ENCODE measurements at places on chromosomes 12 and 14.

DNA sequence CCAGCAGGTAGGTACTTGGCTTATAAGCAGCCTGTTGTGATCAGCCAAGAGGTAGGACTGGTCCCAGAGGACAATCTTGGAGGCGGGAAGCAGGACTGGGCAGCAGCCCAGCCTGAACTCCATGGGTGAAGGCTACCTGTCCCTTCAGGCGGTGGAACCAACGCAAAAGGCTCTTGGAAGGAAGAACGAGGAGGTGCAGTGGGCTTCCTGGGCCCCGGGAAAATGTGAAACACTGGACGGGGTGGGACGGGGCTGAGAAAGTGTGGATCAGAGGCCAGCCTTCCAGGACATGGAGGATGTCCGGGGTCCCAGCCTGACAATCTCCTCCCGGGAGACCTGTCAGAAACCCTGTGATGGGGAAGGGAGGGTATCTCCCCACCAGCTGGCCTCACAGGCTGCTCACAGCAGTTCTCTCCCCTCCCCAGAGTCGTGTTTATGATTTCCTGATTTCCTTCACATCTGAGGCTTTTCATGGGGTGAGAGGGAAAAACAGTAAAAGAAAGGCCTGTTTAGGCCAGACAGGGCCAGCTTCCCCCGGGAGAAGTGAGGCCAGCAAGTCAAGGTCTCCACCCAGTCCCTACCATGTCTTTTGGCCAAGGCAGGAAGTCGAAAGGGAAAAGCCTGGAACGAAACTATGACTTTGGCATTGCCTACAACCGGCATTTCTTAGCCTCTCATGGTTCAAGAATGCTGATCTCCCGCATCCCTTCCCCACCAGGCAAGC, 11.3 kb downstream of the CMKLR1 start:
- DNase-seq = no peak

DNA sequence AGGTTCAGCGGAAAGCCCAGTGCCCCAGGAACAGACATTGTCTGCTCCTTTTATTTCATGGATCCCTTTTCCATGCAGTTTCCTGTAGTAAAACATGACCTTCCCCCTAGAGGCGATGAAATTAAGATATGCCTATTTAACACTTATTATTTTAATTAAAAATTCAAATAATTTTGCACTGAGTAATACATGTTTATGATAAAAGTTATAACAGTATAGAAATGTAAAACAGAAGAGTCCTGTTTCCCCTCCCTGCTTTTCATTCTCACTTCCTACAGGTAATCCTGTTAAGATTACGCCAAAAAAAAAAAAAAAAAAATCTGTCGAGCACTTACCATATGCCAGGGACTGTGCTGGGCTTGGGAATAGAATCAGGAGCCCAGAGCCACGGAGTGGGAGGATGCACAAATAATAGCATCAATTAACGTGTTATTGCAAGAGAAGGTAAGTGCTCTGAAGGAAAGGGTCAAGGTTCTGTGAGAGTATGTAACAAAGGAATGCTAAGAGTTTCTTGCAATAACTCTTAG, 830 bp upstream of the LPCAT3 start:
- no peak for DNase-seq

GRCh38 chr14:100074431-100075100, 9.3 kb downstream of the EVL start:
- peak; percentile 32 for DNase-seq

DNA sequence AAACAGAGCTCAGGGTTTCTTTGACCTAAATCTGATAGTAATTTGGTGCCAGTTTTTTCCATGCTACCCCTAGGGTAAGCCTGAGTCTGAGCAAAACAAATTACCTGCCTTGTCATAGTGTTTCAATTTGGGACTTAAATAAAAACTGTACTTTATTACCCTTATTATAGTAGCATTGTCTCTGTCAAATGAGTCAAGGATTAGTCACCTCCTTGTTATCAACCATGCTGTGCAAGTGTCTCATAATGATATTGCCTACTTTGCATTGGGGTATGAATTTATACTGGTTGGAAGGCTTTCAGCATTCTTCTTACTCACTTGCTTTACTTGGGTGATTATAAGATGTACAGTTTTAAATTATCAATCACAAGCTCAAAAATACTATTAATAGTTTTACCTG, 380.0 kb downstream of the LRFN5 start:
- DNase-seq = no peak

- DNase-seq = no peak
These were observed 227.9 kb upstream of the G2E3 start for GRCh38 chr14:30331030-30331429.

- no peak for DNase-seq
These were observed 404.4 kb upstream of the CCDC196 start for GRCh38 chr14:66081594-66082376.

DNA sequence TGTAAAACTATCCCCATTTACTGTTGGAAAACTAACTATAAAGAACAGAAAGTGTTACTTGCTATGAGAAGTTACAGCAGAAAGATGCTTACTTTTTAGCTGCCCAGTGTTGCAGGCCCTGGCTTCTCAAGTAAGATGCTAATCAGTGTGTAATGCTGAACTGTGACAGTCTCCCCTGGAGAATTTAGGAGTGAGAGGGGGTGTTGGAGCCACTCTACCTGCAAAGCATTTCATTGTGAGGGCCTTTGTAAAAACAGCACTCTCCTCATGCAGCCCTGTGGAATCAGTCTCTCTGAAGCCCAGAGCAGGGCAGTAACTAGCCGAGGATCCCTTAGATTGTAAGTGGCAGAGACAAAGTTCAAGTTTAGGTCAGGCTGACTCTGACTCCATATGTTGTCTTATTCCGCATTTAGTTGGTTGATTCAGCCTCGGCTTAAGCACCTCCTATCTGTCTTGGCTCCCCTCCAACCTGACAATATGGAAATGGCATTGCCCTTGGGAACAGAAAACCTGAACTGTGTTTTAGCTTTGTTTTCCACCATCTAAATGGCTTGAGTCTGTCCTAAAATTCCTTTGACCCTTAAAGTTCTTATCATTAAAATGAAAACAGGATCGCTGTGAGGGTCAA, 141.3 kb downstream of the PRKCH start:
- DNase-seq = no peak

All from CD4-positive, alpha-beta T cell treated with Interleukin-10 for 1 hour (primary cell).